ENCODE measurements at places on chromosomes 3 and 15. TPM values are rescaled to one million over a fixed set of nuclear protein-coding genes. Genes with fewer than 3 reads are reported as not detected.

The LARP6 gene
- total RNA-seq: 75.2 TPM

The EID1 gene
- 165 TPM for total RNA-seq

The LRRIQ4 gene
- total RNA-seq: not detected

DNA sequence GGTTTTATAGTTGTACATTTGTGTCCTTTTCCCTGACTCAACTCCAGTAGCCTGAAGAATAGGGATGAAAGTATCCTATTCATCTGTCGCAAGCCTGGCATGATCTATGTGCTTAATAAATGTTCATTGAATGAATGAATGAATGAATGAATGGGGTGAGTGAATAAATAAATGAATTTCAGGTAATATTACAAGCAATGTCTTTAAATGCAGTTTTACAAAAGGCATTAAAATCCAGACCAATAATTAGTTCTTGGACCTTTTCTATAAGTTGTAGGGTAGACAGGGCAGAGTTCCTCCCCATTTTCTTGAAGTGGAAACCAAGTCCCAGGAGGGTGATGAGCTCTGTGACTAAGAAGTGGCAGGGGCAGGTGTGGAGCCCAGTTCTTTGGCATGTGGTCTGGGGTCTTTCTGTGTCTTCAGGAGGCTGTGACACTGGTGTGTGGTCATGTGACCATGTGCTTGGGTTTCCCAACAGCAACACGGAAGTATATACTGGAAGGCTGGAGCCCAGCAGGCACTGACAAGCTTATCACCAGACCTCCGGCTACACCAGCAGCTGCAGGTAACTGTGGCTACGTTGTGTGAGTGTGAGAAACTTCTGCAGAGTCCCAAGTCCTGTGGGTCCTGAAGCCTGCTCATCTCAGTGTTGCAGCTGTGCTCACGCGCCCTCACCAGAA lies 18.3 kb downstream of the XYLB start:
- no peak overlapping the region for H3K27ac ChIP-seq
- no peaks in the 10 kb centered on the region for H3K4me1 ChIP-seq
- DNase-seq: no peak
- no peaks in the 10 kb centered on the region for H3K27me3 ChIP-seq
- no peak overlapping the region for H3K4me3 ChIP-seq

- H3K27ac ChIP-seq: no peak overlapping the region
- H3K27me3 ChIP-seq: no peaks in the 10 kb centered on the region
- no peak overlapping the region for H3K4me3 ChIP-seq
- no peaks in the 10 kb centered on the region for H3K36me3 ChIP-seq
Measured at GRCh38 chr3:57949785-57950615, 58.2 kb upstream of the FLNB start.

DNA sequence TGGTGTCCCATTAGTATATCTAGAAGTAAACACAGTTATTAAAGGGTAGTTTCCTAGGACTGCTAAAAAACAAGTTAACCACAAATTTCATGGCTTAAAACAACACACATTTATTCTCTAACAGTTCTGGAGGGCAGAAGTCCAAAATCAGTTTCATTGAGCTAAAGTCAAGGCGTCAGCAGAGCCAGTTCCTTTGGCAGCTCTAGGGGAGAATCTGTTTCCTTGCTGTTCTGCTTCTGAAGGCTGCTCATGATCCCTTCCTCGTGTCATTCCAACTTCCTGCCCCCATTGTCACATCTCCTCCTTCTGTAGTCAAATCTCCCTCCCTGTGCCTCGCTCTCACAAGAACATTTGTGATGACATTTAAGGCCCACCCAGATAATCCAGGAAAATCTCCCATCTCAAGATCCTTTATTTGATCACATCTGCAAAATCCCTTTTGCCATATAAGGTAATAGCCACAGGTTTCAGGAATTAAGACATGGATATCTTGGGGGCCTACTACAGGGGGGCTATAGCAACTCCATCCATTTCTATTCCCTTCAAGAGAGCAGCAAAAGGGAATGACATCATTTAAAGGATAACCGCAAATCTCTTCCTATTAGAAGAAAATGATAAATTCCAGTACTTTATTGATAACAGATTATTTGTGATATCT lies 50.1 kb downstream of the GPR176 start:
- no peak overlapping the region for H3K4me3 ChIP-seq
- no peak overlapping the region for H3K27ac ChIP-seq
- peaks cover 3% of the 10 kb centered on the region for H3K36me3 ChIP-seq
- H3K27me3 ChIP-seq: no peaks in the 10 kb centered on the region
- H3K4me1 ChIP-seq: no peaks in the 10 kb centered on the region

GRCh38 chr3:151011427-151011826 lies 38.9 kb upstream of the CLRN1 start:
- H3K4me3 ChIP-seq: no peak overlapping the region
- peaks cover 3% of the 10 kb centered on the region for H3K27me3 ChIP-seq
- peak; percentile 75 for DNase-seq
- no peaks in the 10 kb centered on the region for H3K36me3 ChIP-seq

DNA sequence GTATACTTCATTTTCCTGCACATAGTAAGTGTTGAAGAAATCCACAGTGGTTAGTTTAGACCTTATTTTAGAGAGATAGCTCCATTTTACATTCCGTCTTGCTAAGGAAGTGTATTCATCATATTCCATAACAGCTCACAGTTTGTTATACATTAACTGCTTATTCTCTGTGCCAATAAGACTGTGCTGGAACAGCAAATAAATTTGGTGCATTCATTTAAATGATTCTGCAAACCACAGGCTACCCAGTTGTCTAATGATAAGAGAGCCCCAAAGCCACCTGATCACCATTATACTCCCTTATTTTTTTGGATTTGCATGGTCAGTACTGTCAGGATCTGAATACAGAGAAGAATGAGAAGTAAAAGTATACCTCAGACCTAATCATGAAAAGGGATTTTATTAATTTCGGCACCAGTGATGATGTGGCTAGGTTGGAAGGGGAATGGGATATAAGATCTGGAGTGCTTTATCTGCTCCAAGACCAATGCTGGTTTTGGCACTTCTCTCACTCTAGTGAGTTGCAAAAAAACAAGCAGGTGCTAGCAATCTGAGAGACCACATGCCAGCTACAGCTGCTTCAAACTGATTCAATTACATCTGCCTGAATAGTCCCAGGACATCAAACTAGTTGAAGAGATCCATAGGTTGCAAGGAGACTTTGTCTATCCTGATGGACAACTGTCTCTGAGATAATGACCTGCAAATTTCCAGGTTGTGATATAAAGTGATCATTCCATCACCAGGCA lies 254.8 kb downstream of the ZBTB20 start:
- no peak overlapping the region for H3K4me3 ChIP-seq
- no peaks in the 10 kb centered on the region for H3K27me3 ChIP-seq
- no peak for DNase-seq
- H3K4me1 ChIP-seq: no peaks in the 10 kb centered on the region
- no peak overlapping the region for H3K27ac ChIP-seq

DNA sequence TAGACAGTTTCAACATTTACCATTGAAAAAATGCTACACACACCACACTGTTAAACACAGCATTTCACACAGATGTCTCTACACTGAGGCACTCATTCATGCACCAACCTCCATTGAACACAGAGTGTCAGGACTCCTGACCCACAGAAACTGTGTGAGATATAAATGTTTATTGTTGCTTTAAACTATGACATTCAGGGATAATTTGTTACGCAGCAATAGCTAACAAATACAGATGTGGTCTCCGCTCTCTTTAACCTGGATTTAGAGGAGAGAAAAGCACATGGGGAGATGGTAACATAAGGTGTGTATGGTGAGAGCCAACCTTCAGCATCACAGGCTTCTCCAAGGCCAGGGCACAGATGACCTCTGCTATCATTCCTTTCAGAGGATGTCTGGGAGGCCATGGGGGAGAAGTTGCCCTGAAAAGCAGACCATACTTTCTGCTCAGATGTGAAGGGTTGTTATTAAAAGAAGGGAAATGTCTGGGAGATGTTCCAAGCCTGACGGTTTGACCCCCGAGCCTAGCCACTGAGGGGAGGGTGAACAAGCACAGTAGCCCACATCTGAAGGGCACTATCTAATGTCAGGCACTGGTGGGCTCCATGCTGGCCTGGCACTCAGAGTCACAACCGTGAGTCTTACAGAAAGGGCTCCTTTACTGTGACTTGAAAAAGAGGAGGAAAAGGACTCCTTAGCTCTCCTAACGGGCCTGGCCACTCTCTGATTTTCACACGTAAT lies 284.5 kb upstream of the TLE3 start:
- peaks cover 5% of the 10 kb centered on the region for H3K27me3 ChIP-seq
- no peaks in the 10 kb centered on the region for H3K36me3 ChIP-seq
- H3K27ac ChIP-seq: no peak overlapping the region
- no peak overlapping the region for H3K4me3 ChIP-seq

- H3K36me3 ChIP-seq: no peaks in the 10 kb centered on the region
- peak overlapping the region; percentile 71 for H3K27ac ChIP-seq
- no peaks in the 10 kb centered on the region for H3K27me3 ChIP-seq
Measured at GRCh38 chr15:98853161-98853560, 154.4 kb downstream of the PGPEP1L start.

DNA sequence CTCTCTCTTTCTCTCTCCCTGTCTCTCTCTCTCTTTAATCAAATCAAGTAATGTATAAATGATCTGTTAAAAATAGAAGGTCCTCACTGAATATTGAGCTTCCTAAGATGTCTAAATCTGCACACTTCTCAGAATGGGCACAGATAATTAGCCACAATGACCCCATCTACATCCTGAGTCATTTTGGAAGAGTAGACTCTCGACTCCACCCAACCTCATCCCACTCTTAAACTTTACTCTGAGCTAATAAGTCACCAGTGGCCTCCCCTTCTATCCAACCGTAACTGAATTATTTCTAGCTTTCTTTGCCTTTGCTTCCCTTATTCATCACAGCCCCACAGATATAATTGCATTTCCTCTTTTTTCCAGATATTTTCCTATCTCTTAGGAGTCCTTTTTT lies 326.5 kb upstream of the ZNF717 start:
- no peak overlapping the region for H3K27ac ChIP-seq
- no peak for DNase-seq
- no peaks in the 10 kb centered on the region for H3K27me3 ChIP-seq

GRCh38 chr15:52789008-52789600 lies 1.0 kb downstream of the ONECUT1 start:
- no peak overlapping the region for H3K27ac ChIP-seq
- H3K27me3 ChIP-seq: peaks cover 91% of the 10 kb centered on the region
- H3K4me3 ChIP-seq: no peak overlapping the region
- H3K36me3 ChIP-seq: no peaks in the 10 kb centered on the region
- no peak for DNase-seq
